Regular cardiac myocyte (primary cell): ENCODE measurements at places on chromosomes 16 and 17. TPM values are rescaled to one million over a fixed set of nuclear protein-coding genes. Genes with fewer than 3 reads are reported as not detected.

The DOC2A gene
- under 0.01 TPM in 1 of 2 replicates, not detected in the other for total RNA-seq

The SP6 gene
- total RNA-seq, result under 0.01 and 0.56 TPM in 2 replicates

The MEFV gene
- under 0.01 TPM in 1 of 2 replicates, not detected in the other for total RNA-seq

The PIMREG gene
- total RNA-seq, result 4.2 and 34.7 TPM in 2 replicates

The MT1F gene
- total RNA-seq, result 0.56 and 0.96 TPM in 2 replicates

The C16orf74 gene
- 3.4 and 12.3 TPM in 2 replicates for total RNA-seq

The CCL8 gene
- 0.56 TPM in 1 of 2 replicates, not detected in the other for total RNA-seq

The ABCC6 gene
- total RNA-seq, result 0.19 and 1.1 TPM in 2 replicates

The PRSS36 gene
- 0.38 and 0.85 TPM in 2 replicates for total RNA-seq

The ZFP3 gene
- 1.7 and 2.0 TPM in 2 replicates for total RNA-seq

The PRR15L gene
- total RNA-seq, result not detected in 2 replicates

The ABHD15 gene
- total RNA-seq, result 7.1 and 8.7 TPM in 2 replicates

The KRT32 gene
- total RNA-seq, result not detected in 2 replicates

The UMOD gene
- not detected in 2 replicates for total RNA-seq

The RNF227 gene
- 1.7 and 8.5 TPM in 2 replicates for total RNA-seq

The SCO1 gene
- total RNA-seq, result 19.4 and 23.6 TPM in 2 replicates

The OMG gene
- total RNA-seq, result not detected in 2 replicates

The TBC1D28 gene
- not detected in 2 replicates for total RNA-seq

The ADGRG1 gene
- total RNA-seq, result 4.5 and 6.1 TPM in 2 replicates

The NPIPA8 gene
- total RNA-seq, result under 0.01 TPM in 1 of 2 replicates, not detected in the other

The C16orf89 gene
- total RNA-seq, result 1.1 TPM in 1 of 2 replicates, not detected in the other

The GDPD3 gene
- total RNA-seq, result 0.56 and 0.77 TPM in 2 replicates

The VKORC1 gene
- 134 and 306 TPM in 2 replicates for total RNA-seq

The CCL4 gene
- total RNA-seq, result not detected in 2 replicates

The IL34 gene
- 0.77 and 13.2 TPM in 2 replicates for total RNA-seq

The AATK gene
- 0.19 and 0.56 TPM in 2 replicates for total RNA-seq

The HBA2 gene
- total RNA-seq, result not detected in 2 replicates

The MILR1 gene
- total RNA-seq, result 6.5 and 7.0 TPM in 2 replicates

The MT1G gene
- 0.56 and 1.5 TPM in 2 replicates for total RNA-seq

The NSMCE1 gene
- 122 and 156 TPM in 2 replicates for total RNA-seq

The MYL4 gene
- 0.77 and 2.8 TPM in 2 replicates for total RNA-seq

The PLA2G10 gene
- total RNA-seq, result not detected in 2 replicates

The VTN gene
- 0.19 and 7.0 TPM in 2 replicates for total RNA-seq

The MGAT5B gene
- total RNA-seq, result 0.28 and 0.38 TPM in 2 replicates

The COG7 gene
- total RNA-seq, result 14.7 and 14.8 TPM in 2 replicates
